ENCODE measurements at places on chromosomes 7 and 10.

GRCh38 chr7:106916679-106917078 is 51.6 kb downstream of the PIK3CG start:
- no peak for DNase-seq

DNA sequence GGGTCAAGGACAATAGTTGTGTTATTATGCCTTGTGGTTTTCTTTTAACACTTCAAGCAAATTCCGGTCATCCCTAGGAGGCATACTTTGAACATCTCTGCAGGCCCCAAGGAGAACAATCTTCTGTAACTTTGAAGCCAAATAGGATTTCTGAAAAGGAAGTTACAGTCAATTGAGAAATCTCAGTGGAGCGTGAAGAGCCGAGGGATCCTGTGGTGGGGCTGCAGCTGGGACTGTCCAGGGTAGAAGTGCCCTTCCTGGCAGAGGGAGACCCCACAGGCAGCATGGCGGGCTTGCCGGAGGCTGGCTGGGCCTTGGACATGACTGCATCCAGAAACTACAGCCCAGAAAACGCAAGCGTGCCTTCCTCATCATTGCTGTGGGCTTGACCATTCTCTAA is 179.7 kb downstream of the PTPN20 start:
- no peak for DNase-seq

DNA sequence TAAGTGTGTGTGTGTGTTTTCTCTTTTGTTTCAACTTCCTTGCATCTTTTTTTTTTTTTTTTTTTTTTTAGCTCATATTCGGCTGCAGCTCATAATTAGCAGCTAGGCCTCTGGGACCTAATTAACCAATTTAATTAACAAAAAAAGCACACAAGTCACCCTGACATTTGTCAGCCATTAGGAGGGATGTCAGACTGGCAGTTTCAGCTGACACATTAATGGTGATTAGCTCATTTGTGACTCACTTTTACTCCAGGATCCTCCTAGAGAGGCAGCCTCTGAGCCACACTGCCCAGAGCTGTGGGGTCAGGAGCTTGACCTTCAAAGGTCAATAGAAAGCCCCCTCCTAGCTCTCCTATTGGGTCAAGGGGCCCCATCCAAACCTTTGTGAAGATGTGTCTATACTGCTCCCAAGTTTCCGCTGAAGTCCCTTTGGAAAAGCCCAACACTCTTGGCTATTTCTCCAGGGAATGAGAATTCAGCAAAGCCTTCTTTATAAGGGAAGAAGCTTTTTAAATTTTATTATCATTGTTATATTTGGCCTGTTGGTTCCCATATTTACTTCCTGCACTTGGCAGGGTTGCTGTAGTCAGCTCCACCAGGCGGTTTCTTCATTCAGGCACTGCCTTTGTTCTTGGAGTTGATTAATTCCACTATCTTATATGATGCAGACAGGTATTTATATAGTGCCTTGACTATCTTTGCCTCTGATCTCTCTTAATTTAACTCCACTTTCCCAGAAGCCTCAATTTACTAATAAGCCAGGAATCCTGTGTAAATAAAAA is 109.5 kb upstream of the HABP2 start:
- DNase-seq: no peak

GRCh38 chr7:8430643-8431042 is 2.8 kb upstream of the NXPH1 start:
- no peak for DNase-seq

DNA sequence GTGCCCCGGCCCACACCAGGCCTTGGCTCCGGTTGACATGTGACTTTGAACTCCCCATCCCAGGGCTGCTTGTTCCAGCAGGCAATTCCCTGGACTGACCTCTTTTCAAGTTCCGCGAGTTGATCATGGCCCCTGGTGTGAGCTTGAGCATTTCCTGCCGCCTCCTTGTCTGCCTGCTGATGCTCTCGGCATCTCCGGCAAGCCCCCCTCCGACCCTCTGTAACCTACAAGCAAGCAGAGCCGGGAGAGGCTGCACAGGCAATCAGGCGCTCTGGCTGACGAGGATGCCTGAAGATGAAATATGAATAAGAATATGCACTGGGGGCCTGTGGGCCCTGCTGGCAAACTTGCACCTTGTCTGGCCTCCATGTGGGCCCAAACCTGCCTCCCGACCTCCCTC is 304.9 kb upstream of the MKI67 start:
- no peak for DNase-seq

DNA sequence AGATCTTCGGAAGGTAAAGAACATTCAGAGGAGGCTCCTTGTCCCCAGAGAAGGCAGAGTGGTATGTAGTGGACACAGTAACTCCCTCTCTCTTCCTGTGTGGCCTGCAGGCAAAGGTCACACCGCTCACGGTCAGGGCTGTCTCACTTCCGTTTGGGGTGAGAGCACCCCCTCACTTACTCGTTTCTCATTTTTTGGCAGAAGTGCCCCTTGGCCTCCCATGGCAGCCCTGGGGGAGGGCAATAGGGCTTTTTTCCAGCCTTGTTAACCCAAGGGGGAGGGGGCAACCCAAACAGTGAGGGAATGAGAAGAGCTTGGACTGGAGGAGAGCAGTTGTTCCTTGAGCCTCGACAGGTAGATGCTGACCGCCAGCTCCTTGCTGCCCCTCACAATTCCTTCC is 31.8 kb upstream of the SRGN start:
- no peak for DNase-seq

- DNase-seq: no peak
These were observed 8.4 kb upstream of the RBM28 start for GRCh38 chr7:128352153-128352537.

- DNase-seq: no peak
These were observed 55.5 kb downstream of the PLXNA4 start for GRCh38 chr7:132520591-132521280.

- DNase-seq: no peak
These were observed 50.4 kb upstream of the NFE2L3 start for GRCh38 chr7:26101361-26102151.

DNA sequence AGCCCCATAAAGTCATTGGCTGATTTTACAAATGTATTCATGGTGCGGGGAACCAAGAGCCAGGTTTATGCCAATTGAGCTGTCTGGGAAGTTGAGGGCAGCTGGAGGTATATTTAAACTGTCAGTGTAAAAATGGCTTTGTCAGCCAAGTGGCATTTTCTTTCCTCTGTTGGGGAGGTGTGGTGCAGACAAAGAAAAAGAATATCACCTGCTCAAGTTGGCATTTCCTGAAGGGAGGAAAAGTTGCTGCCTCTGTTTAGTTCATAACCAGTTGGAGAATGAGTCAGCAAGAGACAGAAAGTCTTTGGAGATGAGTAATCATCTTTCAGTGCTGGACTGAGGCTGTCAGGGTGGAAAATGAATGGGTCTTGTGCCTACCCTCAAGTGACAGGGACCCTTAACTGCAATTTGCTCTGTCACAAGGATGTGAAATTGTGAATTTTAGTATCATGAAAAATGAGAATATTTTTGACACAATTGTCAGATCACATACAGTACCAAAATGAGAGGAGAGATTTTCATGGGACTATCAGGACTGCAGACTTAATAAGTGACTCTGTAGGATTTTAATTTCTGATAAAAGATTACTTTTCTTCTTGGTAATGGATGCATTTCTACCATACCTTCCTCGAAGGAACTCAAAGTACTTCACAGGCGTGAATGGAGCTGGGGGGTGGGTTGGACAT is 137.3 kb downstream of the ANLN start:
- peak; percentile 91 for DNase-seq

DNA sequence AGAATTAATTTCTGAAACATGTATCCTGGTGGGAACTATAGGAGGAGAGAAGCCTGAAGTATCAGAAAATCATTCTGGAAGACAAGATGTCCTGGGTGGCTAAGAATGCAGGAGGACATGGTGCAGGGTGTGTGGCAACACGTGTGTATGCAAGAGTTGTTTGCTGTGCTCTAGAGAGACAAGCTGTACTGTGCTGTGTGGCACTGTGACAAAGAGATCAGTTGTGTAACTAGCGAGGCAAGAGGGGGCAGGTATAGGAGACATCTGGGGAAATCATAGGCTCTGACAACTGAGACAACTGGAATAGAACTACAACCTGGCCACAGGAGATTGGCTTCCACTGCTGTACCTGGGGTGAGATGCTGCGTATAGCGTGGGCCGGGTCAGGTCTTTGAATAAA is 9.3 kb downstream of the ITGA8 start:
- no peak for DNase-seq

All from activated CD4-positive, alpha-beta T cell treated with anti-CD3 and anti-CD28 coated beads, Interleukin-2, Interleukin-4, amounts not matched to agents 100 ng/mL and 50 ng/mL, durations not matched to agents 16 hours and 8 hours (primary cell).